ENCODE measurements at places on chromosomes 2 and 18. TPM values are rescaled to one million over a fixed set of nuclear protein-coding genes. Genes with fewer than 3 reads are reported as not detected.
A peak's percentile ranks its signal among the peaks of the same experiment; 100 is the strongest.

DNA sequence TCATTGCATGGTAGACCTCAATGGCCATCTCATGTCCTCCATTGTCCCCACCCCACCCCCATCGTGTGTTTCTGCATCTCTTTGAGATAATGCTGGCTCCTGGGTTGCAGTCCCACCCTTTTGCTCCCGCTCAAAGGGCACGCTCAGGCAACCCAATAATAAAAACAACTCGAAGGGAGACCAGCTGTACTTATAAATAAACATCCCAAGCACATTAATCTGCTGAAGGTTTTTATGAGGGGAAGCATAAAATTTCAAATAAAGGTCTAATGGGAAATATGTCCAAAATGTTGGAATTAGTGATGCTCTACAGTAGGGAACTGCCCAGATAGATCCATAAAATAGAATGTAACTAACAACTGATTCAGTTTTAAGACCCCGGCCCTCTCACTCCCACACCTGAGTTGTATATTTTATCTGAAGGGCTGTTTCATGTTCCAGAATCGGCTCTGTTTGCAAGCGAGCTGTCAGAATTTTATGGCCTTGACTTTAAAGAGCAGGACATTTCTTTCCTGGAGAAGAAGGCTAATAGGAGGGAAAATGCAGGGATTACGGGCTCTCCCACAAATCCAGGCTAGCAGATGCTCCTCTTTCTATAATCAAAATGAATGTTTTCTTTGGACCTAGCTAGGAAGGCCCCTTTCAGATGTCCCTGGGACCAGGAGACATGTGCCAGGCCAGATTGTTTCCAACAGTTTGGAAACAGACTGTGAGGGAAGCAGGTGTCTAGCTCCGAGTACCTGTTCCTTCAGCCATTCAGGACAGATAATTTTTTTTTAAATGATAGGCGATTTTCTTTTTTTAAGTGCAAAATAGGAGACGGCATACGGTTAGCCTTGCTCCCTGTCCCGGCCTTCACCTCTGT lies 103.7 kb downstream of the APOB start:
- no peak for ATAC-seq

GRCh38 chr18:3652380-3653262 lies 202.6 kb downstream of the TGIF1 start:
- ATAC-seq = peak; percentile 99

GRCh38 chr2:223523551-223524001 lies 78.6 kb downstream of the SCG2 start:
- ATAC-seq = no peak

- no peak for ATAC-seq
Measured at GRCh38 chr18:10232062-10232461, 222.4 kb upstream of the APCDD1 start.

DNA sequence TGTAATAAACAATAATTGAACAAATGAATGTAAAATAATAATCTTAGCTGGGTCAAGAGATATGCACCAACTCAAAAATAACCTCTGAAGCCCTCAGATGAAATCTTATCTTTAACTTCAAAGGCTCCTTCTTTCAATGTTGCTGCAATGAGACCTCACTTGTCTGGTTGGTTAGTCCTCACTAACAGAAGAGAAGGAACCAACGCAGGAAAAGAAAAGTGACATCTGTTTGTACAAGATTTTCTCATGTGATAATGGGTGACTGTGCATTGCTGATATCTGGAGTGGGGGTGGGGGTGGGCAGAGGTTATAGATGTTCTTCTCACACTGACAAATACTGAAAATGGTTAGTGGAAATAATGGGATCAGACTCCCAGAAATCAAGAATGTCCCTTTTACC lies 2.6 kb downstream of the SCN7A start:
- no peak for ATAC-seq

DNA sequence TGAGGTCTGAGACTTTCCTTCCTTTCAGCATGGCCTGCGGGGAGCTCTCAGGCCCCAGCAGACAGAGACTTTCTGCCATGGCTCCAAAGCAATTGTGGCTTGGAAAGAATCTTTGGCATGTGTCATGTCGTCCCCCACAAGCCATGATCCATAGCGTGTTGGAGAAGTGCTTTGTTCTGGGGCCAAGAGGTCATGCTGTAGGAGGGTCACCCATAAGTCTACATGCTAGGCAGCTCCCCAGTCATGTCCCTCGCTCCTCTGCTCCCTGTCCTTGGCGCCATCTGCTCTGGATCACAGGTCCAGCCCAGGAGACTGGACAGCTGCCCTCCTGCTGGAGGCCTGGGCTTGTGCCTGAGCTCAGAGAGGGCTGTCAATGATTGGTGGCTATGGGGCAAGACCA lies 78.8 kb upstream of the LCLAT1 start:
- no peak for ATAC-seq

GRCh38 chr2:229048134-229048533 lies 223.0 kb downstream of the PID1 start:
- ATAC-seq = no peak

DNA sequence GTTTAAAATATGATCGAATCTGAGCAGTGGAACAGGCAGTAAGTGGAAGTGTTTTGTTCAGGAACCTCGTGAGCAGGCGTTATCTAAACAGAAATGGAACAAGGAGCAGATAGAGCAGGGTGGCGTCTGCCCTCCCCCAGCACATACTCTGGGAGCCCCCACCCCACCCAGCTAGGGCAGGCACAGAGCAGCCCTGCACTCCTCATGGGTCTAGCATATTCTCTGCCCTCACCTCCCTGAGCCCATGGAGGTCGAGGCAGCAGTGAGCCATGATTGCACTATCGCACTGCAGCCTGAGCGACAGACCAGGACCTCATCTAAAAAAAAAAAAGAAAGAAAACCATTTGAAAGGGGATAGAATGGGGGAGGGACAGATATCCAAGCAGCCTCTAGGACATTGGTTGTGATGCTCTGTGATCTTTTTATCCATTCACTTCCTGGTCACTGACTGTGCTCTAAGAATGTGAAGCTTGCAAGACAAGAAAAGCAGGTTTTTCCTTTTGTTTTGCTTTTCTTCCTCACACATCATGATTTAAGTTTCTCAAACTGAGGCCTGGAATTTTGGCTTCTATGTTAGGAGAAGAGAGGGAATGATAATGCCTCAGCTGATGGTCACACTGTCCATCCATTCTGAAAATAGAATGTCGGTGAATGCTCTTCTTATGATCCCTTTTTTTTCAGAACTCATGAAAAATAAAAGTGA lies 3.1 kb downstream of the MLPH start:
- no peak for ATAC-seq

GRCh38 chr2:74004212-74005182 lies 19.8 kb downstream of the TET3 start:
- no peak for ATAC-seq

DNA sequence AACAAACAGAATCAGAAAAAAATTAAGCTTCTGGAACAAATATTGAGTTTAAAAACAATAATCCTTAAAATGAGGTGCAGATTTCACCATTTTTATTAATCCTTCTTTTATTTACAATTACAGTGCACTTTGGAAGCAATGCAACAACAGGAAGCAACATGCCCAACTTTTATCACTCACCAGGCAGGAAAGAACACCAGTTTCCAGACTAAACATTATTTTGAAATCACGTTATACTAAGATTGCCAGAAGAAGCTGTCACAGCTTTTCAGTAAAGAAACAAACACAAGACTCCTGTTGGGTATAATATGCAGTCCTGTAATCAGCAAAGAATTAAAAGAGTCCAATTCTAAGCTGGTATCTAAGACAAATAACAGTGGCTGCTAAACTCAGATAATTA lies 137.9 kb upstream of the ZC3H15 start:
- ATAC-seq = no peak

- no peak for ATAC-seq
Measured at GRCh38 chr2:127012215-127012614, 94.7 kb downstream of the BIN1 start.

GRCh38 chr18:12776821-12777471 lies 74.1 kb downstream of the PSMG2 start:
- no peak for ATAC-seq

- ATAC-seq = peak; percentile 26
Measured at GRCh38 chr2:109613081-109613921, 465 bp downstream of the SEPTIN10 start.

DNA sequence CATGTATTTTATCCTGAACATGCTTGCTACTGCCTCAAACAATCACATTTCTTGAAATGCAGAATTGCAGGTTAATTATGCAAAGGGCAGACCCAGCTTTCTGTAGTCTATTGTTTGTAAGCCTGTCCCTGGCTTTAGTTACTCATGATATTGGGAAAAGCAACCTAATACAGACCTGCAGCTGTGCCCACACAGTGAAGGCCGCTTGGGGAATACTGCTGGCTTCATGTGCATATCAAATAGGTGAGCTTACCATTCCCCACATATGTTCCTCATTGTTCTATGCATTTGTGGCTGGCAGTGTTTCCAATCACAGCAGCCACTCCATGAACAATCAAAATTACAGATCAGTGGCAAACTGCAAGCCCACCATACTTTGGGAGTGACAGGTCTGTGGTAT lies 186.3 kb downstream of the TMEM163 start:
- ATAC-seq = no peak

SERPINB12 gene
- total RNA-seq = not detected

SETBP1 gene
- total RNA-seq = 1.6 TPM

OR6B2 gene
- not detected for total RNA-seq

GDF7 gene
- total RNA-seq = 1.2 TPM
